LNCaP clone FGC (cell line): ENCODE measurements at places on chromosomes 1 and 21.

- DNase-seq, result peak; percentile 22
Measured at GRCh38 chr1:151960780-151961513, 32.7 kb downstream of the S100A10 start.

- no peak for DNase-seq
Measured at GRCh38 chr1:37691497-37692077, 729 bp upstream of the CDCA8 start.

DNA sequence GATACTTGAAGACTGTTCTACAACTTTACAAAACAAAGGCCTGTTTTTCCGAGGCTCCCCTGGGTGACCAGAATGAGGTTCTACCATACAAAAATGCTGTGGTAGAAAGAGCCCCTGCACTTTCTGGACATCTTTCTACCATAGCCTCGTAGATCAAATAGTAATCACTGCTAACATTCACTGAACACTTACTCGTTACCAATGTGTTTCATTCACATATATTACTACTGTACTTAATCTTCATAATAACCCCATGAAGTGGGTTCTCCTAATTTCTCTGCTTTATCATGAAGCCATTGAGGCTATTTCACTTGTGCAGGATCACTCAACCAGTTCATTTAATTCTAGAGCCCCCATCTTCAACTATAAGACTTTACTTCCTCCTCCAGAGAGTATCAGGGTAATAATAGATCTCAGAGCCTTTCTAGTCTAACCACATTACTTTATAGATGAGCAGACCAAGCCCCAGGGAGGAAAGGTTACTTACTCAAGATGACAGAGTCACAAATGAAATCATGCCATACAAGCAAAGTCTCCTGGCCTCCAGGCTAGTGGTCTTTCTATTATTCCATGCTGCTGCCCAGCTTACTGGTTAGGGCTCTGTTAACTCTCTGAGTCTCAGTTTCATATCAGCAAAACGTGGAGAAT is 46.7 kb upstream of the OSBPL9 start:
- no peak for DNase-seq

DNA sequence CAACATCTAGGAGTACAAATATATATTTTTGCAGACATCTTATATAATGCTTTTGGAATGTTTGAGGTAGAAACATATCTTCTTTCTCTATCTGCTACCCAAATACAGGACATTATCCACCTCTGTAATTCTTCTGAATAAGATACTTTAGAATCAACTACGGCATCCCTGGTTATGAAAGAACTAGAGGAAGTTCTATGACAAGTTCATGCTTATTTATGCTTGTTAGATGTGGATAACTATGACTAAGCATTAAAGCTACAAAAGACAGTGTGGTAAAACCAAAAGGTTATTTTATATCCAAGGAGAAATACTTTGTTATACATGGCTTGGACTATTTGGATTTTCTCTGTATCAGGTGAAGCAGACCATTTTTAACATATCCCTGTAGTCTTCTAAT is 894.0 kb downstream of the KCNT2 start:
- DNase-seq, result no peak

- DNase-seq, result no peak
Measured at GRCh38 chr1:227321035-227321434, 2.7 kb upstream of the CDC42BPA start.

- DNase-seq, result peak; percentile 14
Measured at GRCh38 chr1:8312235-8313218, 5.4 kb upstream of the SLC45A1 start.

DNA sequence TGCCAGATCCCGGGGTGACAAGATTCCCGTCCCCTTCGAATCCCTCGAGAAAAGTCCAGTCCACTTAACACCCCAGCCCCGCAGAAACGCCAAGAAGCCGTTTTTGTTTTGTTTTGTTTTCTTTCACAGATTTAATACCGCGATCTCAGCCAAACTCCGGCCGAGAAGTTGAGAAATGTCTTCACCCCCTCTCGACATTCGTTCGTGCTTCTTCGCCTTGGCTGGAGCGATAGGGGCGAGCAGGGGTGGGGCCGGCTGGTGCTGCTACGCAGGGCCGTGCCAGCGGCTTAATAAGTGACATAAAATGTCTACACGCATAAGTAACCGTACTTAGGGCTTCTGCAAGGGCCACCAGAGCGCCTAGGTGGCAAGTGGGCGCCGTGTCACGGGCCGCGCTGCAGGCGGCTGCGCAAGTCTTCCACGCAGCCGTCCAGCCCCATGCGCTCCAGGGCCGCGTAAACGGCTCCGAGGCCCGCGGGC is 4.9 kb downstream of the TNFRSF25 start:
- DNase-seq, result no peak

- DNase-seq, result peak; percentile 86
Measured at GRCh38 chr1:151372058-151372934, at the start of gene SELENBP1. TSS of gene SELENBP1 (minus strand) at chr1:151372705. CDS start at chr1:151372641, 64 bp downstream.

DNA sequence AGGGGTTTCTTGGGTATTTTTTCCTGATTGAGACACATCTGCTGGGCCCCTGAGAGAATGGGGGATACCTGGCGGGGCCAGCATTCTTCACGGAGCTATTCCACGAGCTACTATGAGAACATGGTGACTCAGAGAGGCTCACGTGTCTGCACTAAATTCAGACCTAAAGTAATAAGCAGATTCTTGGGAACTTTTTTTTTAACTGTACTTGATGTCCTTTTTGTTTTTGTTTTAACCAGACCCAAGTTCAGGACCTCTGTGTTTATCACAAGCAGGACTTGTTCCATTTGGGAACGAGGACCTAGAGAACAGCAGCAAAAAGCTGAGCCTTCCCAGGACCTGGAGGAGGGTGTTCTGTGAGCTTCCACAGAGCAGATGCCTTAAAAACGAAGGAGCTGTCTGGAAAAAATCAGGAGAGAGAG is 44.0 kb downstream of the EVA1C start:
- no peak for DNase-seq

GRCh38 chr1:205817364-205817763 is 4.4 kb upstream of the SLC41A1 start:
- DNase-seq, result no peak

DNA sequence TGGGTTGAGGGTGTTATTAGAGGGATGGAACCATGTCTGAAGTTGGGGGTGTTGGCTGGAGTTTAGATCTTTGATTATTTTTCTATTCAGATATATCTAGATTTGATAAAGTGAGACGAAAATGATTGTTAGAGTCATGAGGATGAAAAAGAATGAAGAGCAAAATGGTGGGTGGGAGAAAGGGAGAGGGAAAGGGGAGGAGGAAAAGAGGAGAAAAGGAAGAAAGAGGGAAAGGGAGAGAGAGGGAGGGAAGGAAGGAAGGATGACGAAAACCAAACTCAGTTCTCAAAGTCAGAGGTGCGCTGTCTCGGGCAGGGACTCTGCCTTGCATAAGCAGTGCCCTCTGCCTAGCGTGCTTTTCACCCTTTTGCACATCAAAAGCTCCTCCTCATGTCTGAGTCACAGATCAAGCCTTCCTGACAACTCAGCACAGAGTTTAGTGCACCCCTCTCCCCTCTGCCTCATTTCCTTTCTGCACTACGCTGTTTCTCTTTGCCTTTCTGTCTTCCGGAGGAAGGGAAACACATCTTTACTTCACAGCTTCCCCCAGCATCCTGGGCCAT is 225.8 kb upstream of the PROX1 start:
- DNase-seq, result no peak

DNA sequence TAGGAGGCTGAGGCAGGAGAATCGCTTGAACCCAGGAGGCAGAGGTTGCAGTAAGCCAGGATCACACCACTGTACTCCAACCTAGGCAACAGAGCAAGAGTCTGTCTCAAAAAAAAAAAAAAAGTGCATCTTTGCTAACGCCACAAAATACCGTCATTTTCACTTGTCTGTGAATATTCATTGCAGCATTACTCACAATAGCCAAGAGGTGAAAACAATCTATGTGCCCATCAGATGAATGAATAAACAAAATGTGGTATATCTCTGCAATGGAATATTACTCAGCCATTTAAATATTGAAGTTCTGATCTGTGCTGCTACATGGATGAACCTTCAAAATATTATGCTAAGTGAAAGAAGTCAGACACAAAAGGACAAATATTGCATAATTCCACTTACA is 7.9 kb upstream of the TIAM1 start:
- DNase-seq, result no peak

DNA sequence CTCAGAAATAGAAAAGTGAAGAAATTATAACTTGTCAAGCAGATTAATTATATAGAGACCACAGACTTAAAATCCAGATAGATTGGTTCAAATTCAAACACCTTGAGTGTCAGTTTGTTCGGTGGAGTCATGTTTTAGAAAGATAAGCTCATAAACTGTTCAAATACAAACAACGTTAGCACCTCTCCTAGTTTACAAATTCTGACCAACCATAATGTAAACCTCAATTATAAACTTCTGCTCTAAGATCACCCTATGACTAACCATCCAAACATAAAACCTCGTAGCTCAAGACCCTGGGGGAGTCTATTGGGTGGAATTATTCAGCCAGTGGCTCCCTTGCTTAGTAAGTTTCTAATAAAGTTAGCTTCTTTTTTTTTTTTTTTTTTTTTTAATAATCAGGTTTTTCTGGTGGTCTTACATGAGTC is 12.4 kb downstream of the CBR1 start:
- DNase-seq, result no peak

GRCh38 chr1:200929530-200930278 is 35.0 kb downstream of the INAVA start:
- no peak for DNase-seq

GRCh38 chr1:235613602-235614001 is 36.0 kb downstream of the GNG4 start:
- no peak for DNase-seq
